ENCODE measurements at places on chromosomes 5 and 9. TPM values are rescaled to one million over a fixed set of nuclear protein-coding genes. Genes with fewer than 3 reads are reported as not detected.

NRG2 gene
- not detected for total RNA-seq

JAKMIP2 gene
- 6.1 TPM for total RNA-seq

TOPORS gene
- total RNA-seq: 12.1 TPM

SV2C gene
- 0.26 TPM for total RNA-seq

ARL14EPL gene
- total RNA-seq: not detected

IRX2 gene
- not detected for total RNA-seq

AFAP1L1 gene
- total RNA-seq: not detected

- no peak for DNase-seq
- no peak overlapping the region for H3K4me3 ChIP-seq
- no peaks in the 10 kb centered on the region for H3K4me1 ChIP-seq
- no peaks in the 10 kb centered on the region for H3K36me3 ChIP-seq
- H3K27ac ChIP-seq: no peak overlapping the region
- no peaks in the 10 kb centered on the region for H3K27me3 ChIP-seq
Observed at GRCh38 chr5:116622375-116623050, 47.9 kb upstream of the SEMA6A start.

- H3K4me1 ChIP-seq: peaks cover 17% of the 10 kb centered on the region
- no peaks in the 10 kb centered on the region for H3K27me3 ChIP-seq
- peaks cover 48% of the 10 kb centered on the region for H3K36me3 ChIP-seq
Observed at GRCh38 chr5:91365498-91365897, 17.6 kb downstream of the ARRDC3 start.

DNA sequence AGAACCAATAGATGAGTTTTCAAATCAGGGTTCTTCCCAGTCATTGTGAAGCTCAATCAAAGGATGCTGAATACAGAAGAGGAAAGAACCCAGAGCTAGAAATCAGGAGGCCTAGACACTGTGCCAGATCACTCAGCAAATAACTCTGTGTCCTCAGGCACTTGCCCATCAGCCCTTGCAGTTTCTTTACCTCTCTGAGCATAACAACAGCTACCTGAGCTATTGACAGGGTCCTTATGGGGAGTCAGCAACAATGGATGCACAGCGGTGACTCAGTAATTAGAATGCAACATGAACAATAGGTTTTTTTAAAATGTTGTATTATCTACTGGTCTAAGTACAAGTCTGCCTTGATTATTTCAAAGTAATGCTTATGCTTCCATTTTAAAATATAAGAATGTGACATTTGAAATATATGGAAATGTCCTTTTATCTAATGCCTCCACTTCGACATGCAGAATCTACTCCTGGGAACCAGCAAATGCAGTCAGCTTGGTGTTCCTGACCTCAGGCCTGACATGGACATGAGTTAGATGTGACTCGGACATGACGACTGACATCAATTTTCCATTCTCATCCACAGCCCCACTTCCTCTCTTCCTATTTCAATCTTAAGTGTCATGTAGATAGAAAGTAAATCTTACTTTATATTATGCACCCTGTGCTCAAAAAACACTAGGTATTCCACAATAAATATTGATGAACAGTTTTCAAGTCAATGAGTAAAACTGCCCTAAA, 155.0 kb downstream of the TLE1 start:
- no peaks in the 10 kb centered on the region for H3K27me3 ChIP-seq
- no peaks in the 10 kb centered on the region for H3K36me3 ChIP-seq
- no peak overlapping the region for H3K4me3 ChIP-seq
- no peak overlapping the region for H3K27ac ChIP-seq

- H3K4me3 ChIP-seq: peak overlapping the region; percentile 83
- H3K36me3 ChIP-seq: peaks cover 29% of the 10 kb centered on the region
- peaks cover 69% of the 10 kb centered on the region for H3K4me1 ChIP-seq
Observed at GRCh38 chr5:131272724-131273123, 8.9 kb downstream of the CDC42SE2 start.

DNA sequence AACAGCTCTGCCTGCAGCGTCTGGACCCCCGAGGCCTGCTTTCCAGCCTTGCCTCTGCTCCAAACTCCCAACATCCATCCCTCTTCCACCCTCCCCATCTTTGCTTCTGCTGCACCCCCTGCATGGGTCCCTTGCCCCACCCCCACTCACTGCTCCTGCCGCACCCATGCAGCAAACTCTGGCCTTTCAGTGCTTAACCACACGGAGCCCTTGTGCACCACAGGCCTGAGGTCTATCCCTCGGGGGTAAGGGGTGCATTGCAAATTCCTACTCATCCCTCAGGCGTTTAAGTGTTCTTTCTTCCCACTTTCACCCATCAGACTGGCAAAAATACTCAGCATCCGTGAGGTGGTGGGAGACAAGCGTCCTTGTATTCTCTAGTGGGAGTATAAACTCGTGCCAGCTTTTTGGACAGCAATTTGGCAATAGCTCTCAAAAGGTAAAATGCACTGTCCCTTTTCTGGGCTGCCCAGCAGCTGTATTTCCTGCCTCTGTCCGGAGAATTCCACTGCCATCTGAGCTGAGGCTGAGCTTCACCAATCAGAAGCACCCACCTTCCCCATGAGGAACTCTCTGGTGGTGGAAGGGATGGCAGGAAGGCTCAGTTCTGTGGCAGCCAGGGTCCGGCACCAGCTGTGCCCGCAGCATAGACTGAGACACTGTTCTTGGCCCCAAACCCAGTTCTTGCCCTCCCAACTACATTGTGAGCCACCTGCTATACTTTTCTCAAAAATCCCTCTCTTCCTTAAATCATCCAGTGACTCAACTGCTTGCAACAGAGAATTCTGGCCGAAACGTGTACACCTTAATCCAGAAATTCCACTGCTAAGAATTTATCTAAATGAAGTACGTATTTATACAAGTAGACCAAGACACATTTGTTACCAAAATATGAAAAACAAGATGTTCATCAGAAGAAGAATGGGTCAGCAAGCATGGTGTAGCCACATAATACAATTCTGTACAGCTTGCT, 15.0 kb downstream of the PSMB7 start:
- H3K27ac ChIP-seq: no peak overlapping the region
- peaks cover 8% of the 10 kb centered on the region for H3K4me1 ChIP-seq
- DNase-seq: no peak
- H3K36me3 ChIP-seq: peaks cover 15% of the 10 kb centered on the region

DNA sequence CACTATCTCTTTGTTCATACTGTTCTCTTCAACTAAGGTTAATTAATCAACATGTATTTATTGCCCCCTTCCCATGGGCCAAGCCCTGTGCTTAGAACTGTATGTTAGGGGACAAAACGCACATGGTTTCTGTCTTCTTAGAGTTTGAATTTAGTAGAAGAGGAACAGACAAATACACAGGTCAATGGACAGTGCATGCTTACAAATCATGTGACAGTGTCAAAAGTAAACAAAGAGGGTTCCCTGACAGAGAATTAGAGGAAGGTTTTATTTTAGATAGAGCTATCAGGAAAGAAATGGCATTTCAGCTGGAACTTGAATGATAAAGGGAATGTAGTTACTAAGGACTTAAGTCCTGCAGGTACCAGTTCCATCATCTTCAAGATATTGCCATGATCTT, 145.2 kb upstream of the CCDC152 start:
- H3K36me3 ChIP-seq: no peaks in the 10 kb centered on the region
- peaks cover 42% of the 10 kb centered on the region for H3K27me3 ChIP-seq
- H3K4me1 ChIP-seq: no peaks in the 10 kb centered on the region
- H3K27ac ChIP-seq: no peak overlapping the region
- H3K4me3 ChIP-seq: no peak overlapping the region
- DNase-seq: no peak

DNA sequence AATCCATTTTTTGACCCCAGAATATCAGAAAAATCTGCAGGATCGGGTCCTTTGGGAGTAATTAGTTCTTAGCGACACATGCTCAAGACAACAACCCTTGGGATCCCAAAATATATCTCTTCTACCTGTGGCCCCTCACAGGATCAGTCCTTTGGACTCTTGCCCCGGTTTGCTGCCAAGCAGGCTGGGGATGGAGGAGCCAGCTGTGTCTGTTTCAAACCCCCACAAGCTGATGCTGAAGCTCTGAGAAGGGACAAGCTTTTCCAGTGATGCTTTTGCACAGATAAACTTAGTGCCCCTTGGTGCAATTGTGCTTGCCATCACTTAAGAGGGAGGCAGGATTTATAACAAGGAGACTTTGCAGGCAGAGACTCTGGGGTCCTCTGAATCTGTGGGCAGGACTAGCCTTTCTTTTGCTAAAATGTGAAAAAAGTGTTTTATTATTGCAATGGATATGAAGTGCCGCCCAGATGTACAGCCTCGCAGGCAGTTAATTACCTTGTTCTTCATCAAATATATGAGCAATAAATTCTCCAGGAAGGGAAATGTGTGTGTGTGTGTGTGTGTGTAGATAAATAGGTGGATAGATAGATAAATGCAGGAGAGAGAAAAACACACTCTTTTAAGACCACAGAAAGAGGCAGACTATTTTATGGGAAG, 9.6 kb upstream of the LHX2 start:
- no peak overlapping the region for H3K27ac ChIP-seq
- H3K4me1 ChIP-seq: peaks cover 25% of the 10 kb centered on the region
- H3K27me3 ChIP-seq: peaks cover 91% of the 10 kb centered on the region
- no peak overlapping the region for H3K4me3 ChIP-seq
- no peaks in the 10 kb centered on the region for H3K36me3 ChIP-seq

DNA sequence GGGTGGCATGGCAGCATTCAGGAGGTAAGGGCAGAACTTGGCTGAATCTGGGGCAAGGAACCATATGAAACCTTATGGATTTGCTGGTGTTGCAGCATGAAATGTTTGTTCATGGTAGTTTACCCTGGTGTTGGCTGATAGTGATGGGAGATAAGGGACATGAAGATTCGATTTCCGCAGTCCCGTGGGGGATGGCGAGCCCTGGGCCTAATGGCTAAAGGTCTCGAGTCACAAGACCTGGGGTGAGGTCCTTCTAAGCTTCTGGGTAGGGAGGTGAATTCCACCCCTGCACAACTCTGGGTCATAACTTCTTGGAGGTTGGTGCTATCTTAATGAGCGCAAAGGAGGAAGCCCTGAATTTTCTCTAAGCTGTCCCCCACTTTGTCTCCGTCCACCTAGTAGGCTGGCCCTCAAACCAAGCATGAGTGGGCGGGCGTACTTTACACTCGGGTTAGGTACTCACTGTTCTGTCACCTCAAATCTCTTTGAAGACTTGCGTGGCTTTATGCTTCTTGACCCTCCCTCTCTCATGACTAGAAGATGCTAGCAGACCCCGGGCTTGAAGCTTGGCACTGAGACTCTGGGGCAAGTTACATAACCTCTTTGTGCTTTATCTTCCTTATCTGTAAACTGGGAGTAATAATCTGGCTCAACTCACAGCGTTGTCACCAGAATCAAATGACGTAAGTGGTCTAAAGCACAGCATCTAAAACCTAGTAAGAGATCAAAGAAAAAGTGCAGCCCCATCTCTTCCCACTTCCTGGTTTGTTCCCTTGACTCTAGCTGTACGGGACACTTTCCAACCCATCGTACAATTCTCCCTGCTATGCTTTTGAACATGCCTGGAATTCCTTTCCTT, 72.5 kb downstream of the BASP1 start:
- H3K4me1 ChIP-seq: no peaks in the 10 kb centered on the region
- DNase-seq: no peak
- no peak overlapping the region for H3K4me3 ChIP-seq
- H3K27me3 ChIP-seq: no peaks in the 10 kb centered on the region
- no peak overlapping the region for H3K27ac ChIP-seq

GRCh38 chr9:95947118-95947517, 71.6 kb downstream of the ERCC6L2 start:
- peaks cover 9% of the 10 kb centered on the region for H3K4me1 ChIP-seq
- DNase-seq: no peak
- H3K27ac ChIP-seq: no peak overlapping the region
- H3K4me3 ChIP-seq: no peak overlapping the region
- H3K27me3 ChIP-seq: no peaks in the 10 kb centered on the region

DNA sequence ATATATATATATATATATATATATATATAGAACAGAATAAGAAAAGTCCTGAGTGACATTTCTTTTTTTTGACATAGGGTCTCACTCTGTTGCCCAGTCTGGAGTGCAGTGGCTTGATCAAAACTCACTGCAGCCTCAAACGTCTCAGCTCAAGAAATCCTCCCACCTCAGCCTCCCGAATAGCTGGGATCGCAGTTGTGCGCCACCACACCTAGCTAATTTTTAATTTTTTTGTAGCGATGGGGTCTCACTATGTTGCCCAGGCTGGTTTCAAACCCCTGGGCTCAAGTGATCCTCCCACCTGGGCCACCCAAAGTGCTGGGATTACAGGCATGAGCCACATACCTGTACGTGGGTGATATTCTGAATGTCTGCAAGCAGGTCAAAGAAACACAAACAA, 48.3 kb downstream of the SPRY4 start:
- no peaks in the 10 kb centered on the region for H3K27me3 ChIP-seq
- no peaks in the 10 kb centered on the region for H3K36me3 ChIP-seq
- DNase-seq: no peak
- H3K27ac ChIP-seq: no peak overlapping the region
- no peaks in the 10 kb centered on the region for H3K4me1 ChIP-seq

DNA sequence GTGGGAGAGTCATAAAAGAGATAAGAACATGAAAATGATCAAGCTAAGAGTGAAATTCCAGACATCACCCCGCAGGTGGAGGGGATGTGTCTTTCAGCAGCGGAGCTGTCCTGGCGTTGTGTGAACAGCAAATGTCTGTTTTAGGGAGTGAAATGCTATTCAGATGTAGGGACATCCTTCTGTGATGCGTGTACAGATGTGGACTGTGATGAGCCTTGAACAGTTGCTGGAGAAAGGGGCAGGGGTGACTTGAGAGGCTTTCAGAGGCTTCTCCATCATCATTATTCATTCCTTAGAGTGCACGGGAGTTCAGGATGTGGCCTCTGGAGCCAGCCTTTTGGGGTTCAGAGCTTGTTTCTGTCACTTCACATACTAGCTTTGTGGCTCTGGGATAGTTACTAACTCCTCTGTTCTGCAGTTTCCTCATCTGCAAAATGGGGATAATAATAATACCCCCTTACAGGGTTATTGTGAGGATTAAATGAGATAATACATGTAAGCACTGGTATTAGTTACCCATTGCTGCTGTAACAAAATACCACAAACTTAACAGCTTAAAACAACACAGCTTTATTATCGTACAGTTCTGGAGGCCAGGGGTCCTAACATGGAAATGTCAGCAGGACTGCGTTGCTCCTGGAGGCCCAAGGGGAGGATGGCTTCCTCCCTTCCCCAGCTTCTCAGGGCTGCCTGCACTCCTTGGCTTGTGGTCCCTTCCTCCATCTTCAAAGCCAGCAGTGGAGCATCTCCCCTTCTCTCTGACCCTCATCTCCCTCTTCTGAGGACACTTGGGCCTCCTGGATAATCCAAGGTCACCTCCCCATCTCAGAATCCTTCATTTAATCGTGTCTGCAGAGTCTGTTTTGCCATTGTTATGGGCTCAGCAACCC, 9.4 kb downstream of the TRAF1 start:
- H3K4me3 ChIP-seq: peak overlapping the region; percentile 37
- H3K27ac ChIP-seq: peak overlapping the region; percentile 79
- peaks cover 82% of the 10 kb centered on the region for H3K4me1 ChIP-seq
- no peaks in the 10 kb centered on the region for H3K27me3 ChIP-seq
- no peak for DNase-seq

- H3K27ac ChIP-seq: no peak overlapping the region
- no peaks in the 10 kb centered on the region for H3K27me3 ChIP-seq
- H3K36me3 ChIP-seq: no peaks in the 10 kb centered on the region
- no peak overlapping the region for H3K4me3 ChIP-seq
- no peak for DNase-seq
Observed at GRCh38 chr9:107740088-107740980, 250.8 kb upstream of the KLF4 start.

GRCh38 chr9:26066237-26066636, 388.0 kb upstream of the TUSC1 start:
- no peak overlapping the region for H3K4me3 ChIP-seq
- H3K27ac ChIP-seq: no peak overlapping the region
- no peaks in the 10 kb centered on the region for H3K36me3 ChIP-seq
- no peaks in the 10 kb centered on the region for H3K4me1 ChIP-seq
- DNase-seq: no peak

Measured in activated CD8-positive, alpha-beta memory T cell treated with anti-CD3 and anti-CD28 coated beads, Interleukin-2, amount 10 ng/mL, durations not matched to agents 7 days and 5 days (primary cell).